Neural crest cell (in vitro differentiated cells): ENCODE measurements at places on chromosomes 16 and 17.

DNA sequence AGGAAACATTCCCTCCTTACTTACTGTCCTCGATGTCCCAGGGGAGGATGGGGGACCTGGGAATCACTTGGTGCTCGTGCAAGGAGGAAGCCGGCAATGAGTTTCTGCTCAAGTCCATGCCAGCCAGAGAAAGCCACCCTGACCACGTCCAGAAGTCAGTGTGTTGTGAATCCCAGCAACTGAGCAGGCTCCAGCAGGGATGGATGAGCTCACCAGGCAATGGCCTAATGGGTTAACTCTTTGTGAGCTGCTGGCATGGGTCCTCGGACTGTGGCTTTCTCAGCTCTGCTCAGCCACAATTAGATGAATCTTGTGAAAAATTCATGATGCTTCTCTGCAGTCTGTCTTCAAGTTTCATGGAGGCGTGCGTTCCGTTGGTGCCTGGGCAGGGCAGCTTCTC, at the start of gene PIRT:
TSS of gene PIRT (minus strand) at position 167 of the 400 bp plus-strand sequence. CDS start 12,442 bp downstream, outside the sequence.
- no peak for DNase-seq

GRCh38 chr17:49575679-49576087, at the start of gene NXPH3:
Gene NXPH3 (plus strand): TSS chr17:49575871. CDS start chr17:49576220, 349 bp downstream.
- peak; percentile 58 for DNase-seq

- no peak for DNase-seq
Measured at GRCh38 chr16:27330542-27330941, 16.8 kb downstream of the IL4R start.

DNA sequence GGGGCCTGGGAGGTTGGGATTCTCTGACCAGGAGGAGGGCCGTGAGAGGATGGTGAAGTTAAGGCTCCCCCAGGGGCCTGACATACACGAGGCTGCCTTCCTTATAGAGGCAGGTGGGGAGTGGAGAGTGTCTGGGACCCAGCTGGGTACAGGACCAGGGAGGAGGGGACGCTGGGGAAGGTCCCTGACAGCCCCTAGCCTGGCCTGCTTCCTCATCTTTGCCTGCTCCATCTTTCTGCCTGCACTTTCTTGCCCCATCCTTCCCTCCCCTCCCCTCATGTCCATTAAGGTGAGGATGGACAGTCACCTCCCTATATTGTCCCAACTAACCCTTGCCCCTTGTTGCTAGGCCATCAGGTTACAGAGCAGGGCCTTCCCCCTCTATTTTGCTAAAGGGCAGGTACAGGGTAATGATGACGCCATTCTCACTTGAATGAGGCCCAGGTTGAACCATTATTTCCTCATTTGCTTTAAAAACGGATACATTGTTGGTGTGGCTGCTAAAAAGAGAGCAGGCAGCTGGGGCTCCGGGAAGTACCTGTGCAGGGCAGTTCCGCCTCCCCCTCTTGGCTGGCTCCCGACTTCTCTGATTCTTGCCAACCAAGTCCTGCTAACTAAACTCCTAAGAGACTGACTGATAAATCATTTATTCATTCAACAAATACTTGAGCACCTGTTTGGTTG, 1.3 kb downstream of the C17orf99 start:
- DNase-seq = no peak

GRCh38 chr16:81481207-81481821, 36.7 kb downstream of the CMIP start:
- no peak for DNase-seq

- DNase-seq = no peak
Measured at GRCh38 chr16:53449816-53450517, 15.7 kb downstream of the RBL2 start.

DNA sequence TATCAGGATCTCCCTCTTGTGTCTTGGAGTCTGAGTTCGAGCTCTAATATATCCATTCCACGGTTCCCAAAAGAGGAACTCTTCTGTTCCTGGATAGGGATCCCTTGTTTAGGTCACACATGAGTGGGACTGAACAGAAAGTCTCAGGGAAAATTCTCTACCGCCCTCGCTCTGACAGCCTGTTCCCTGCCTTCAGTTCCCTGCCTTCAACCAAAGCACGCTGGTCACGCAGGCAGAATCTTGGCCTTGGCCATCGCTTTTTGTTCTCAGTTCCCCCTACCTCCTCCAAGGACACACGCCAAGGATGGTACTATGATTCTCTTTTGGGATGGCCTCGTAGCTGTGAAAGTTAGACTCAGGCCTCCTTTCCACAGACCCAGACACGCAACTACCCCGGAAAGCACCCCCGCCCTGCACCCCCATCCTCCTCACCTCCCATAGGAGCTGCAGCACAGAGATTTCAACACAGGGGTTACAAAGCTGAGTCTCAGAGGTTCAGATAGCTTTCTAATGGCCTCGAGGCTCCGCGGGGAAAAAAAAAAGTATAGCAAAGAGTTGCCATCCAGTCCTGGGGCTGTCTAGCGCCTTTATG, 1.5 kb upstream of the SHISA6 start:
- DNase-seq = no peak

- DNase-seq = no peak
Measured at GRCh38 chr17:82371333-82372248, at the start of gene UTS2R. Gene UTS2R (plus strand): TSS chr17:82371765. CDS start chr17:82374325, 2,560 bp downstream.

DNA sequence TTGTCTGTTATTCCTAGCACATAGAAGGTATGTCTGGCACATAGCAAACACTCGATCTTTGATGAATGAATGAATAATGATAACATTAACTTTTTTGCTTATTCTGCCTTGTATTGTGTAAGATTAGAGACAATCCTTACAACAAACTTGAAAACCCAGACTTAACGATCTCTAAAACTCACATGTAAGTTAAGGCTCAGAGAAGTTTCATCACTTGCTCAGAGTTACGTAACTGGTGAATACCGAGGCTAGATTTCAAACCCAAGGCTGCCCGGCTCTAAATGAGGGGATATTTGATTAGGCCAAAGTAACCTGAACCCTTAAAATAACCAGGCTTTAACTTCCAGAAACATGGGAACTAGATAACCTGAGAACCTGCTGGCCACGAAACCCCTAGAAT, 22.3 kb downstream of the CAPNS2 start:
- no peak for DNase-seq
